A549 (cell line): ENCODE measurements at places on chromosomes 7 and 10. TPM values are rescaled to one million over a fixed set of nuclear protein-coding genes. Genes with fewer than 3 reads are reported as not detected.

Gene ZNF777
- polyA plus RNA-seq: 10.4 to 11.0 TPM (median 10.5 TPM) in 3 replicates

Gene ORAI2
- 17.3 to 22.1 TPM (median 21.8 TPM) in 3 replicates for polyA plus RNA-seq

DNA sequence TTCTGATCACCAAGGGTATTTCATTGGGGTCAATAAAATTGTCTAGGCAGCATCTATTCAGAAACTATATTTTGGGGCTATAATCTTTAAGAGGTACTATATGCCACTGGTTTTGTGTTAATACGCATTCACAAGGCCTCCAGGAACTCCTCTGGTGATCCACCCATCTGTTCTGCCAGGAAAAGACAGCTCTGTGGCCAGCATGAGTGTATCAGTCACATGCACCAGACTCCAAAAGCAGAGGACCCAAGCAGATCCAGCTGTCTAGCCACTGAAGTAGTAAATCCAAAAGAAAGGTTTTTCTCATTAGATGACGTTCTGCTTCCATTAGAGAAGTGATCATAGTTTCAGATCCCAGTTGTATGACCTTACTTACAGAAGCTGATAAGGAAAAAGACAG lies 199.6 kb upstream of the CELF2 start:
- DNase-seq: no peak

- no peak for DNase-seq
Observed at GRCh38 chr10:9957351-9957750, 1060.3 kb upstream of the CELF2 start.

- DNase-seq: peak; percentile 13
Observed at GRCh38 chr7:42426163-42426562, 189.2 kb upstream of the GLI3 start.

GRCh38 chr7:31123726-31124125 lies 71.6 kb downstream of the ADCYAP1R1 start:
- DNase-seq: no peak
